H7 (cell line): ENCODE measurements at places on chromosomes 4 and X. TPM values are rescaled to one million over a fixed set of nuclear protein-coding genes. Genes with fewer than 3 reads are reported as not detected.

DNA sequence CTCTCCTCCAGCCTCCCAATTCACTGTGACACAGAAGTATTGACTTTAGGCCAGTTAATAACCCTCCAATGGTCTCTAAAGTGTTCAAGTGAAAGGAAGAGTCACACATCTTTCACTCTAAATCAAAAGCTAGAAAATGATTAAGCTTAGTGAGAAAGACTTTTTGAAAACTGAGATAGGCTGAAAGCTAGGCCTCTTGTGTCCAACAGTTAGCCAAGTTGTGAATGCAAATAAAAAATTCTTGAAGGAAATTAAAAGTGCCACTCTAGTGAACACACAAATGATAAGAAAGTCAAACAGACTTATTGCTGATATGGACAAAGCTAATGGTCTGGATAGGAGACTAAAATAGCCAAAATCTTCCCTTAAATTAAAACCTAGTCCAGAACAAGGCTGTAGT is 687.2 kb downstream of the TRIML1 start:
- DNase-seq, result no peak

DNA sequence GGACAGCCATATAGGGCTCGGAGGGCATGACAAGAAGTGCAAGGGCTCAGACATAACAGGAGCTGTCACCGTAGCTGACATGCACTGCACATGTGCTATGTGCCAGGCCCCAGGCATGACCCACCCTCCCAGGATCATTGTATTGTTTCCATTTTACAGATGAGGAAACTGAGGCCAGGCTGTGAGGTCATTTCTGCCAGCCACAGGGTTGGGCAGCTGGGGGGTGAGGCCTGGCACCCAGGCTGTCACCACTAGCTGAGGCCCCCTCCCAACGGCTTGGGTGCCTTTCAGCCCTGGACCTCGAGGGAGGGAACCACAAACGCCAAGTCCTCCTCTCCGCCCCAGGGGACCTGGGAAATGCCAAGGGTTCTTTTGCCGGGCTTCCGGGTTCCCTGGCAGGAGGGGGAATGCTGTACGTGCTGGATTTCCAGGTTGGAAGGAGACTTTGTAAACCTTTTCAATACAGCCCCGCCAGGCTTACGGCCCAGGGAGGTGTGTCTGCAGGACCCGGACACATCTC is 12.6 kb downstream of the TREX2 start:
- no peak for DNase-seq

The HTR2C gene
- total RNA-seq, result 3.2 and 4.5 TPM in 2 replicates

- no peak for DNase-seq
Observed at GRCh38 chrX:44433556-44433955, 90.1 kb upstream of the EFHC2 start.

GRCh38 chr4:57424232-57424897 is 314.2 kb upstream of the IGFBP7 start:
- no peak for DNase-seq

- no peak for DNase-seq
Observed at GRCh38 chr4:87916626-87917025, 58.9 kb upstream of the SPP1 start.

GRCh38 chr4:129342819-129343408 is 247.0 kb downstream of the C4orf33 start:
- no peak for DNase-seq

- DNase-seq, result no peak
Observed at GRCh38 chrX:120561634-120562568, 1.1 kb upstream of the CUL4B start.

DNA sequence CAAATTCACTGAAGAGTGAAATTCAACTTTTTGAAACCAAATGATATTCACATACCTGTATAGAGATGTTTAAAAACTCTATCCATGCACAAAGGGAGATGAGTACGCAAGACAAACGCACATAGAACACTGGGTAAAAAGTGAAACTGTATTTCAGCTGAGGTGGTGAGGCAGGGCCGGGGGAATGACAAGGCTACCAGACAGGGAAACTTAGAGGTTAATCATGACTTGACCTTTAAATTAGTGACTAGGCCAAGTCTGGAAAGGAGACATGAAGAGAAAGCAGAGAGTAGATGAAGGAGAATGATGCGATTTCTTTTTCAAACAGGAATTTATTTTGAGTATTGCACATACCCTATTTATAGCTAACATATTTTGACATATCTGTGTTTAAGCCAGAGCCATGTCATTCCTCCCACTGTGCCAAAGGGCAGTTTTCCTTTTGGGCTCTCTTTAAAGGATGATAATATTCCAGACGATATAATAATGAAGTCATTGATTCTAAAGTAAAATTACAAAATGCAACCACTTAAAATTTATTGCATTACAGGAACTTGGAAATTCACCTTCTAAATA is 49.4 kb downstream of the ARHGEF6 start:
- DNase-seq, result no peak

- DNase-seq, result peak; percentile 28
Observed at GRCh38 chrX:126770179-126770578, 49.4 kb upstream of the PRR32 start.

DNA sequence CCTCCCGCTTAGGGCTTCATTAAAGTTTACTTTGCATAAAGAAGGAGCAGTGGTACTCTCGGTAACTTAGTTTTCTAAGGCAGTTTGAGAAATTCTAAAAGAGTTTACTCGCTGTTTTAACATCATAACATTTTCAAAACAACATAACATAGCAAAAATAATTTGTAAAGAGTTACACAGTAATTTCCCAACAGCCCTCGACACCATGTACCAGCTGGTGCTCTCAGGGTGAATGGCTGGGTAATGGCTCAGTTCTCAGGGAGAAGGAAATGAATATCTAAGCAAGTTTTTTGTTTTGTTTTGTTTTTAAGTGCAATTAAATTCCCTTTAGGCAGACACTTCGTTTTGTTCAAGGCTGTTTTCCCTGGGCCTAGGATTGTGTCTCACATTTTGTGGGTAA is 435.3 kb downstream of the C4orf33 start:
- no peak for DNase-seq

DNA sequence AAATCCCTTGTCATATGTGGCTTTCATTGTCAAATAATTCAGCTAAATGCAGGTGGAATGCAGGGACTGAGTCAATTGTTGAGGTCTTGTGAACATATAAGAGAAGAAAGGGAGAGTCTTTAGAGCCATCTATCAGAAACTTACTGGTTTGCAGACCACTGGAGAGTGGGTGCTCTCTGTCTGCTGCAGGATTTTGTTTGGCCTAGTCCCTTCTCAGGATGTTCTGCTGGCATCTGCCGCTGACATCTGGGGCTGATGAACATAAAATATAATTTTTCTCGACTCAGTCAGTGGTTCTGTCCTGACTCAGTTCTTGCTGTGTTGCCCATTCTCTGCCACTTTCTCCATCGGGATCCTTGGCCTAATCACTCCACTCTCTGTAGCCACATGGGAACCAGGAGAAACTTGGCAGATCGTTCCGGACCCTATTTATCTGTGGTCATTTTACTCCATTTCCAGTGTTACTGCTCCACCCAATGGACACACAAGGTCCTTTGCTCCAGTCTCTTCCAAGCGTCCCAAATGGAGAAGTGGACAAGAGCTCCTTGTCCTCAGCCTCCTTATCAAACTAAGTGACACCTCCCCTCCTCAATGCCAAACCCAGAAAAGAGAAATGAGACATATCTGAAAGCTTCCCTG is 436.2 kb downstream of the FAT4 start:
- DNase-seq, result peak; percentile 59

The RRH gene
- not detected in 2 replicates for total RNA-seq

- DNase-seq, result peak; percentile 77
Observed at GRCh38 chrX:104253567-104254441, 929 bp downstream of the ESX1 start.

- no peak for DNase-seq
Observed at GRCh38 chr4:76753814-76754213, 144.1 kb downstream of the SOWAHB start.

GRCh38 chrX:42119076-42119475 is 195.7 kb upstream of the CASK start:
- DNase-seq, result no peak

- DNase-seq, result no peak
Observed at GRCh38 chr4:25158817-25159216, 1.4 kb downstream of the SEPSECS start.

GRCh38 chr4:2057382-2058065 is 1.6 kb upstream of the NAT8L start:
- peak; percentile 48 for DNase-seq

DNA sequence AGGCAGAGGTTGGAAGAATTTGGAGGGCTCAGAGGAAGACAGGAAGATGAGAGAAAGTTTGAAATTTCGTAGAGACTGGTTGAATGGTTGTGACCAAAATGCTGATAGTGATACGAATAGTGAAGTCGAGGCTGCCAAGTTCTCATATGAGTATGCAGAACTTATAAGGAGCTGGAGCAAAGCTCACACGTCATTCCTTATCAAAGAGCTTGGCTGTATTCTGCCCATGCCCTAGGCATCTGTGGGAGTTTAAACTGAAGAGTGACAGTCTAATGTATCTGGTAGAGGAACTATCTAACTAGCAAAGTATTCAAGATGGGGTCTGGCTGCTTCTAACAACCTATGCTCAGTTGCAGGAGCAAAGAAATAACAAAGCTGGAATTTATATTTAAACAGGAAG is 102.1 kb downstream of the PCDH18 start:
- no peak for DNase-seq

- no peak for DNase-seq
Observed at GRCh38 chrX:118502161-118502789, 6.7 kb downstream of the DOCK11 start.

- DNase-seq, result no peak
Observed at GRCh38 chrX:7194606-7195005, 46.7 kb upstream of the PUDP start.

- no peak for DNase-seq
Observed at GRCh38 chr4:163137581-163137980, 29.1 kb downstream of the NAF1 start.

The IQCM gene
- total RNA-seq, result 0.17 and 0.18 TPM in 2 replicates

DNA sequence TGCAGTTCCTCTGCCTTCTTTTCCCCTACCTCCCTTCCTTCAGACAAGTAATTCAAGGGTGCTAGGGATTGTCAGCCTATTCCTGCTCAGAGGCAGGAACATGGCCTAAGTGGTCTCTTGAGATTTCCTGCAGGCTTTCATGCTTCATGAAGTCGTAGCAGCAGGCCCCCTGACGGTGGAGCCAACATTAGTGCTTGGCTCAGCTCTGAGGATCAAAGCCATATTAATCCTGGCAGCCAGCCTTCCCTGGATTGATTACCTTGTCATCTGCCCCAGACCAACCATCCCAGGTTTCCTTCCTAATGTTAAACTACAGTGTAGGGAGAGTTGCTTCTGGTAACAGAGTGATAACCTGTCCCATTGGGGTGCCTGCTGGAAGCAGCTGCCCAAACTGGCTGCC is 84.1 kb downstream of the SLC16A2 start:
- no peak for DNase-seq

DNA sequence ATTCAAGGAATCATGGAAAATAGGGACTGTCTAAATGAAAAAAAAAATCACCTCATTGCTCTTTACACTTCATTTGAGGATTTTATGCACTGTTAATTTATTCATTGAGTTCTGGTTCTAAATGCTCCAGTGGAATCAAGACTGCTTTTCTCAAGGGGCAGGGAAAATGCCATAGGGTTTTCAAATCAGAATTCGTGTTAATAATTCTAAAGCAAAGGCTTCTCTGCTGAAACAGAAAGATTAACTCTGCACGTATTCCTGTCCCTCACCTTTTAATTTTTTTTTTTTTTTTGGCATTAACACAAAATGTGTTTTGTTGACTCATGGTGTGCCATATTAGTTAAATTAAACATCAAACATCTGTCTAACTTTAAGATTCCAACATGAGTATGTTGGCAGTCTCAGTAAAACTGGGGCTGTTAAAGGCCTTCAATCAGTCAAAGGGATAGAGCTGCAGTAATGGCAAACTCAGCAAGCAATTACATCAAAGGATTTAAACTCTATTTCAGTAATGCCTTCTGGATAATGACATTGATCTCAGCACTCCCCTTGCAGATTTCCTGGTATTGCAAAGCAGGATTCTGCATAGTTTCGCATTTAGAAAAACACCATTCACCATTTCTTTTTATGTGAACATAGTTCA is 878.1 kb downstream of the RAPGEF2 start:
- DNase-seq, result no peak

The POLN gene
- 0.96 and 2.4 TPM in 2 replicates for total RNA-seq

DNA sequence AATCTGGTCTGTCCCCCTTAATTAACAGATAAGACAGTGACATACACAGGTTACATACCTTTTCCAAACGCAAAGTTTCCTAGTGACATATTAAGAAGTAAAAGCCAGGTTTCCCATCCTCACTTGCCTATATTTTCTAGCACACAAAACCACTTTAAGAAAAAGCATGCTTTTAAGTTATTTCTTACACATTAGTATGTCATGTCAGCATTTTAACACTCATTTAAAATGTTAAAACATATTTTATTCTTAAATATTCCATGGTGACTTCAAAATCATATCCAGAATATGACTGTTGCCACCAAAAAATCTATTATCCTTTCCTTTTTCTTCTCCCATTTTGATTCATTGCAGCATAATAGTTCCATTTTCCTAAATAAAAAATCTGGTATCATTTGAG is 1830.2 kb downstream of the STIM2 start:
- no peak for DNase-seq

- DNase-seq, result peak; percentile 77
Observed at GRCh38 chr4:82797405-82798111, 1.0 kb downstream of the SCD5 start.

GRCh38 chrX:43718546-43718945 is 62.4 kb downstream of the MAOA start:
- no peak for DNase-seq

The ADRA2C gene
- 32.1 and 34.1 TPM in 2 replicates for total RNA-seq

DNA sequence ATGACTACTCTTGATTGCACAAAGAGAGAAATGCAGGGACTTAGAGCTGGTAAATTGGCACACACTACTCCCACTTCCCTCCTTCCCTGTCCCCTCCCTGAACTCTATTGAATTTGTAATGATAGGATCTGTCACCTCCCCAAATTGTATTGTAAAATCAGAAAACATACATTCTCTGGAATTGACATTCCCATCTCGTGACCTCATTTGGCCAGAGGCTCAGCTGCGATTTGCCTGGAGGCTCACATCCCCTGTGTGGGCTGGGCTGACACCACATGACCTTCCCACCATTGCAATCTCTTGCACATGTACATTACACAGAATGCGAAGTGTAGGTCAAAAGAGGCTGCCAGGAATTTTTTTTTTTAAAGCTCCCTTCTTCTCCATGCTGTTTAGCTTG is 172.1 kb downstream of the MID1IP1 start:
- no peak for DNase-seq

The IGSF1 gene
- 13.4 and 17.8 TPM in 2 replicates for total RNA-seq

The SHROOM3 gene
- 52.8 and 55.8 TPM in 2 replicates for total RNA-seq

- DNase-seq, result no peak
Observed at GRCh38 chr4:81648576-81649275, 177.0 kb upstream of the RASGEF1B start.

The USP38 gene
- total RNA-seq, result 16.8 and 17.8 TPM in 2 replicates

The CCDC120 gene
- 4.7 and 5.8 TPM in 2 replicates for total RNA-seq

The PALLD gene
- 9.0 and 10.3 TPM in 2 replicates for total RNA-seq

DNA sequence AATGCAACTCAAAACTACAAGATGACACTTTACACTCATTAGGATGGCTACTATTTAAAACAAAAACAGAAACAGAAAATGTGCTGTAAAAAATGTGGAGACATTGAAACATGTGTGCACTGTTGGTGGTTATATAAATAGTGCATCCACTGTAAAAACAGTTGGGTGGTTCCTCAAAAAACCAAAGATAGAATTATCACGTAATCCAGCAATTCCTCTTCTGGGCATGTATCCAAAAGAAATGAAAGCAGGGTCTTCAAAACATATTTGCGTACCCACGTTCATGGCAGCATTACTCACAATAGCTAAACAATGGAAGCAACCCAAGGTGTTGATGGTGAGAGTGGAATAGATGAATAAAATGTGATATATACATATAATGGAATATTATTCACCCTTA is 967.2 kb downstream of the TRAM1L1 start:
- DNase-seq, result no peak
